ENCODE measurements at places on chromosomes 16 and 17.

DNA sequence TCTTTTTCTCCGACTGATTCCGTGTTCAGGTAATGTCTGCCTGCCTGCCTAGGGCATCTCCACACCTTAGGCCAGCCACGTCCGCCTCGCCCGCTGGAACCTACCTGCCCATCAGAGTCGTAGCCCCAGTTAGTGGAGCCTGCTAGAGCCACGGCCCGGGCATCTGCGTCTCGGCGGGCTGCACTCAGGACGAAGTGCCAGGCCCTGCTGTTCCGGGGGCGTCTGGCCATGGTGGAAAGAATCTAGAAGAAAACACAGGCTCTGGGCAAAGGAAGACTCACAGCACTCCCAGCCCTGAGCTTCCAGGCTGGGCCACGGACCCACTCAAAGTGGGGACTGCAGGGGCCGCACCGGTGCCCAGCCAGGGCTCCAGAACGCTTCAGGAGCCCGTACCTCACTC lies 1.1 kb downstream of the SPSB3 start:
- DNase-seq = no peak

GRCh38 chr16:75443298-75443697 lies 10.0 kb upstream of the CFDP1 start:
- DNase-seq = no peak

DNA sequence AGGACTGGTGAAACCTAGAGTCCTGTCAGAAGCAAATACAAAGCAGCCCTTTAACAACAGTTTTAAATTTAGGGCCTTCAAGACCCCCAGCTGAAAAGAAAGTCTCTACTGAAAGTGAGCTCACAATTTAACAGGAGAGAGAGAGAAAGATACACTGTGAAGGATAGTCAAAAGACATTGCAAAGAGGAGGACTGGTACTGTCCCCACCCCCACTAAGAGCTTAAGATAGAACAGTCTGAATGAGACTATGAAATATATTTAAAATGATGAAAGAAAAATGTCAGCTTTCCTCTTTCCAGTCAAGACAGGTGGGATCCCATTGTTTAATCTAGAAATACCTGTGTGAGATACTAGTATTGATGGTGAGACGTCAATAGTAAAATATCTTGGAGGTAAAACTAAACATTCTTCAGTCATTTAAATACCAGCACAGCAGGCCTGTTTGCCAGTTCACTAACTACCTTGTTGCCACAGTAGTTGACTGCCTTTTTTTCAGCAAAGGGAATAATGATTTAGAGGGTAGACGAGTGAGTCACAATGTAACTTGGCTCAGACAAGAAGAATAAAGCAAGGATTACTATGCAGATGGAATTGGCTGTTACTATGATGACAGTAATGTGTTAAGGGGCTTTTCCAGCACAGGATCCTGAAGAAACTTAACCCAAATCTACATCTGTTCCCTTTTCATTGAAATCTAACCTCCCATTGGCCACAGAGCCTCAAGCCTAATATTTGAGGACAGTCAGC lies 47.2 kb upstream of the RASL10B start:
- DNase-seq = no peak

GRCh38 chr17:56978441-56979090 lies 635 bp downstream of the SCPEP1 start:
- DNase-seq = no peak

GRCh38 chr16:25855818-25856217 lies 164.1 kb downstream of the HS3ST4 start:
- DNase-seq = no peak

DNA sequence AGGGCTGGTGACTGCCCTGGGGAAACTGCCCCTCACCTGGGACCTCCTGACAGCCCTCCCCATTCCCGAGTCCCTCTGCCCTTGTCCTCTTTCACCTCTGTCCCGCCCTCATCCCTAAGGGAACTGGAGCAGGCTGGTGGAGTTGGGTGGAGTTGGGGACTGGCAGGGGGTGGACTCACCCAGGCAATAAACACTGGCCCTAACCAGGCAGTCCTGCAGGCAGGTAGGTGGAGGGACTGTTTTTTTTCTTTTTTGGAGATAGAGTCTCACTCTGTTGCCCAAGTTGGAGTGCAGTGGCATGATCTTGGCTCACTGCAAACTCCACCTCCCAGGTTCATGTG lies 11.7 kb downstream of the GCGR start:
- DNase-seq = no peak

- DNase-seq = no peak
Observed at GRCh38 chr17:31388770-31389656, 2.5 kb upstream of the RAB11FIP4 start.

GRCh38 chr17:76000016-76000754 lies 470 bp upstream of the CDK3 start:
- peak; percentile 25 for DNase-seq

DNA sequence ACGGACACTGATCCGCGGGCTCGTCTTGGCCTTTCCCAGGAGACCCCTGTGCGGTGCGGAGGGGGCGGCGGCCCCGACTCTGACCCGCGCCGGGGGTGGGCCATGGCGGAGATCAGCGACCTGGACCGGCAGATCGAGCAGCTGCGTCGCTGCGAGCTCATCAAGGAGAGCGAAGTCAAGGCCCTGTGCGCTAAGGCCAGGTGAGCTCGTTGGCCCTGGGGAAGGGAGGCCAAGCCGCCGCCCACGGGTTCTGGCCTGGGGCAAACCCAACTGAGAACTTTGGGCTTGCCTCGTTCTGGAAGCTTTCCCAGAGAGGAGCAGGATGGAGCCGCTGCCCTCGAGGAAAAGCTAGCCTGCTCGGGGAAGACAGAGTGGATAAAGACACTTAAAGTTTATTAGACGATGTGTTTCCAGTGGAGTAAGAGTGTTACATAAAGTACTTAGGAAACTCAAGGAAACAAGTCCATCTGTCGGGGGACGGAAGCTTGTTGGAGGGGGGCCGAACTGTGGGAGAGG lies 540 bp downstream of the PPP4C start:
- DNase-seq = no peak

GRCh38 chr17:49512296-49513043 lies 17.4 kb downstream of the NGFR start:
- no peak for DNase-seq

DNA sequence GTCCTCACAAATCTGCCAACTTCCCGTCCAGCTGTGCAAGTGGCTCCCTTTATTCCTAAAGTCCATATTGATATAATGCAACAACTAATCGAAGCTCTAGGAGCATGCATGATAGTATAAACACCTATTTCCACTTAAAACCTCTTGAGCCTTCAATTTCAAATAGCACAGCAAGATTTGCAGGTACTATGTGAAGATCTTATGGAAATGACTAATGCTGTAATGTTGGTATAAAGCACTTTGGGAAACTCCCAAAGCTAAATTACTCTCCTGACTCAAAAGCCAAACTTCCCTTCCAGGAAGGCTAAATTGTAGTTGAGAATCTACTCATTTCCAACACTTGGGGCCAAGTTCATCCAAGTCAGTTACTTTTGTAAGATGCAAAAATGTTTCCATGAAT lies 287.6 kb upstream of the CDH11 start:
- no peak for DNase-seq

DNA sequence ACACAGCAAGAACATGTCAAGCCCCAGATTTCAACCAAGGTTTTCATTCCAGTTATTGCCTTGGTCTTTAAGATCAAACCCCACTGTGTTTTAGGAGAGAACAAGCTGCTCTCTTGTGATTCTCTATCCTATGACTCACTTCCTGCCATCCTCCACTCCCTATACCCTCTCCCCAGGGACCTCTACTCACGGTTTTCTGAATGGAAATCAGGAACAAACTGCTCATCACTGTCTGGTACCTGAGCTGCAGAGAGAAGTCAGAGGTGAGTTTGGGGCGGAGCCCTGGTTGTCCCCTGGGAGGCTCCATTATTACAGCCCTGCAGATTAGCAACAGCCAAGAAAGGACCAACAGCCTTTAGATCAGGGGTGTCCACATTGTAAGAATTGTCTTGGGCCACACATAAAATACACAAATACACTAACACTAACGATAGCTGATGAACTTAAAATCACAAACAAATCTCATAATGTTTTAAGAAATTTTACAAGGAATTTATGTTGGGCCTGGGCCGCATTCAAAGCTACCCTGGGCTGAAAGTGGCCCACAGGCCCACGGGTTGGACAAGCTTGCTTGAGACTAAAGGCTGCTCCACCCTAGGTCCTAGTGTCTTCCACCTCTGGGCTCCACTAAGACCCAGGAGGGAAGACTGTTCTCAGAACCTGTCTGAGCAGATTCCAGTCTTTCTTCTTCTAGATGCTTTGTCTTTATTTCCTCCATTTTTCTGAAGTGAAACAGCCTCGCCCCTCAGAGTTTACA lies 9.7 kb downstream of the ETV4 start:
- DNase-seq = no peak

DNA sequence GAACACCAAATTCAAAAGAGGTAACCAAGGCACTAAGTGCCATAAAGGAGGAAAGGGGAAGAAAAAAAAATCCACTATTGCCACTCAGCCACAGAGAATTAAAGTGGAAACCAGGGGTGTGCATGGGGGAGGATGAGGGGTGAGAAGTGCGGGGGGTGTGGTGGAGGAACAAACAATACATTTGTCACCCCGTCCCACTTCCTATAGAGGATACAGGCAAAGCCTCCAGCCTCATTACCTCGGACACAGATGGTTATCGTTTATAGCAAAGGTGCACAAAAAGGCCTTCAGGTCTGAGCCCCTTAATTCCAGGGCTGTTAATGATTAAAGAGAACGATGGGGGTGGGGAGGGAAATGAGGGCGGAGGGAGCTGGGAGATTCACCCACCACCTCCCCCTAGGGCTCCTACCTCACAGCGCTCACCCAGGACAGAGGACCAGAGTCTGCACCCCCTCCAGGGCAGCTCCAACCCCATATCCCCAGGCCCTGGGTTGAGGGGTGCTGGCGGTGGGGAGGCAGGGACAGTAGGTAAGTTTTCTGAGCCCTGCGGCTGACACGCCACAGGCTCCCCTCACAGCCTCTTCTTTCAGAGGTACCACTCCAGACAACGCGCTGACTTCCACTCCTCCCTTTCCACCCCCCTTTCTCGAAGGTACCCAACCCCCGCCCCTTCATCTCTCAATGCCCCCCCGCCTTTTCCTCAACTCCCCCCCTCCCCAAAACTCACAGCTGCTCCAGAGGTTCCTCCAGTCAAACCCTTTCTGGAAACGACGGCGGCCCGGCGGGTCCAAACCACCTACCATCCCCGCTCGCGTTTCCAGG lies 470 bp downstream of the DCUN1D3 start:
- no peak for DNase-seq

DNA sequence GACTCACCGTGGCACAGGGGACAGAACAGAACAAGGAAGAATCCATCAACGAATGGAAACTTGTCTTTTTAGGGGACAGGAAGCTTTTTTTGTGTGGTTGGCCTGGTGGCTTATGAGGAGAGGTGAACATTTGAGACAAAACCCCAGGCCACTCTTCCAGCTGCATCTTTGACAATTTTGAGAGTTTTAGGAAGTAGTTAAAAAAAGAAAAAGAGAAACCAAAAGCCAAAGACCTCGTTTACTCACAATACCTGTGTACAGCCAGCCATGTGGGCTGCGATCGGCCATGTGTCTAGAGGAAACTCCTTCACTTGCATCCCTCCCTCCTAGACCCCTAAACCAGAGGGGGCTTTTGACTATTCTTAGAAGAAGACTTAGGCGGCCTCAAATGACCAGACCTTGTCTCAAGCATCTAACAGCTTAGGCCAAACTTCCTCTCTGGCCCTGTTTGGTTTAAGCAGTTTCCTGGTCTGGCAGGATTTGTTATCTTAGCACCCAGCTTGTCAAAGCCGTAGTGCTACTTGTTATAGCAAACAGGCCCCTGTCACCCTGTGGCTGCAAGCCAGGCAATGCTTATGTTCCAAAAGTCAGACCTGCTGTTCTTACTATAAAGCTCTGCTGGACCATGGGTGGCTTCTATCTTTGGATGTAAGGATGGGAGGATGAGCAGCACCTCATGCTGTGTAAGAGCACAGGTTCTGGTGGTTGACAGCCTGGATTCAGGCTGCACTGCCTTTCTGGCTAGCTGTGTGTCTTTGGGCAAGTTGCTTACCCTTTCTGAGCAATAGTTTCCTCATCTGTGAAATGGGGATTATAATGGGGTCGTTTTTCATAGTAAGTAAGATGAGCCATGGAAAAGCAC lies 17.7 kb downstream of the KSR1 start:
- DNase-seq = peak; percentile 73

DNA sequence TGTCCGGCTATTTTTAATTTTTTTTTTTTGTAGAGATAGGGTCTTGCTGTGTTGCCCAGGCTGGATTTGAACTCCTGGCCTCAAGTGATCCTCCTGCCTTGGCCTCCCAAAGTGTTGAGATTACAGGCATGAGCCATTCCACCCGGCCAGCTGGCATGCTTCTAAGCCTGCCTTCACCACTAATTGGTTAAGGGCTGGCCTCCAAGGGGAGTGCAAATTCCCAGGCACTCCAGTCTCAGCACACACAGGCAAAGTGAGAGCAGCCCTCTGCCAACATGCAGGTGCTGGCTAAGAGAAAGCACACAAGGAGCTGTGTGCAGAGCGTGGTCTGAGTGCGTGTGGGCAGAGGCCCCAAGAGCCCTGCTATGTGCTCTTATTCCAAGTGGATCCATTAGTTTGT lies 149.8 kb upstream of the HS3ST2 start:
- DNase-seq = no peak

- DNase-seq = no peak
Observed at GRCh38 chr17:77892031-77892430, 66.5 kb upstream of the TNRC6C start.

GRCh38 chr17:74957935-74958740 lies 14.4 kb downstream of the HID1 start:
- DNase-seq = peak; percentile 57

- no peak for DNase-seq
Observed at GRCh38 chr16:23357761-23358290, 55.7 kb downstream of the SCNN1B start.

DNA sequence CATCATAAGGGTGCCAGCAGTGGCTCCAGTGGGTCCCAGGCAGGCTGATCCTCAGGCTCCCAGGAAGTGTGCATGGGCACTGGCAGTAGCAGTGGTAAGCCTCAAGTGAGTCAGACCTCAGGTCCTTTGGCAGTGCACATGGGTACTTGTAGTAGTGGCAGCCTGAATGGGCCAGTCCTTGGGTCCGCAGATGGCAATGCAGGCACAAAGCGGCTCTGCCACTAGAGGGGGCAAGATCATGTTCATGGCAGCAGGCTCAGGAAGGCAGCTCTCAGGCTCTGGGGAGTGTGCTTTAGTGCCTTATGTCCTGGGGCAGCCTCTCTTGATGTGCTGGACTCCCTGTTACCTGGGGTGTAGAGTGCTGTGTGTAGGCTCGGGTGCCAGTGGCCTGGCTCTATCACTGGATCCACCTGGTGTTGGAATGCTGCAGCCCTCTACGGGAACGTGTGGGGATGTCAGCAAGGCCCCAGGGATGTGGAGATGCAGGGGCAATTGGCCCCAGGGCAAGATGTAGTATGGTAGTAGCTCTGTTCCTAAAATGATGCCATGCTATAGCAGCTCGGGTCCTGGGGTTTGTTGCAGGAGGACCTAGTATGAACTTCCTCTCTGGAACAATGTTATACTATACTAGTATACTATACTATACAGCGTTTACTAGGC lies 11.0 kb downstream of the ACSM3 start:
- DNase-seq = no peak

GRCh38 chr17:34368946-34369500 lies 6.0 kb upstream of the CCL1 start:
- no peak for DNase-seq

Measured in activated naive CD8-positive, alpha-beta T cell treated with anti-CD3 and anti-CD28 coated beads, Interleukin-2, amount 50 U/mL, for 16 hours (primary cell).